ENCODE measurements at places on chromosomes 2 and 18.

DNA sequence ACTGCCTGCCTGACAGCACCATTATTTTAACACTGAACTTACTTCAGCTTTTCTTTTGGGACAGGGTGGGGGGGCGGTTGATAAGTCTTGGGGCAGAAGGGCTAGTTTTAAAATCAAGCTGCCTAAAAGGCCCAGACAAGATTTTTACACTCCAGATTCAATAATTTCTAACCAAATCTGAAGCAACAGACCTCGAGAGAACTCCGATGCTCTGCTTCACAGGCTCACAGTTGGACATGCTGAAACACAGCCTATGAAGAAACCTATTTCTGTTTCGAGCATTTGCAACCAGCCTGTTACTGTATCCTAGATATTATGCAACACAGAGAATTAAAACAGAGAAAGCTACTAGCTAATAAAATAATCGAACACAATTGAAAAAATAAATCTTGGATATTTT lies 1.3 kb upstream of the MYT1L start:
- DNase-seq: no peak

DNA sequence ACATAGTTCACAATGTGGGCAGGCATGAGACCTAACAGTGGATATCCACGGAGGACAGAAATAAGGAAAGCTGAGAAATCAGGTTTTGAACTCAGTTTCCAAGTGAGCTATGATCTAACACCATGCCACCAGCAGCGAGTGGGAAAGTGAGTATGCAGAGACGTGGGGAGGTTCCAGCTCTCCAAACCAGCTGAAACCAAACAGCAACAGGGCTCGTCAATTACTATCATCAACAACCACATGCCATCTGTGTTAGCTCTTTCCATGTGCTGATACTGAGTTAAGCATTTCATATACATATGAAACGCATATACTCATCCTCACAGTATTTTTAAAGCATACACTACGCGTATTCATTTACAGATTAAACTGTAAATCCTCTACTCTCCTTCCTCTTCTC lies 172.4 kb downstream of the ZNF516 start:
- no peak for DNase-seq

- peak; percentile 87 for DNase-seq
Measured at GRCh38 chr2:84427235-84428138, 31.6 kb downstream of the SUCLG1 start.

- peak; percentile 81 for DNase-seq
Measured at GRCh38 chr2:10935953-10936942, 24.5 kb downstream of the KCNF1 start.

GRCh38 chr2:168311261-168311910 lies 64.0 kb upstream of the STK39 start:
- no peak for DNase-seq

- DNase-seq: peak; percentile 24
Measured at GRCh38 chr2:205427112-205427511, 255.2 kb upstream of the NRP2 start.

GRCh38 chr2:104582471-104582870 lies 271.4 kb upstream of the POU3F3 start:
- DNase-seq: no peak

DNA sequence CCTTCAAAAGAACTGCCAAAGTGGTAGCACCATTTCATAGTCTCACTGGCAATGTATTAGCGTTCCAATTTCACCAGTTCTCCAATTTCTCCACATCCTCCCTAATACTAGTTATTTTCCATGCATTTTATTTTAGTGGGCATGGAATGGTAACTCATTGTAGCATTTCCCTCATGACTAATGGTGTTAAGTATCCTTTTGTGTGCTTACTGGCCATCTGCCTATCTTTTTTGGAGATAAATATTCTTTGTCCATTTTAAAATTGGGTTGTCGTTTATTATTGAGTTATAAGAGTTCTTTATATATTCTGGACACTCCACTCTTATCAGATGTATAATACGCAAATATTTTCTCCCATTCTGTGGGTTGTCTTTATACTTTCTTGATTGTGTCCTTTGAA lies 107.1 kb downstream of the THADA start:
- DNase-seq: no peak

DNA sequence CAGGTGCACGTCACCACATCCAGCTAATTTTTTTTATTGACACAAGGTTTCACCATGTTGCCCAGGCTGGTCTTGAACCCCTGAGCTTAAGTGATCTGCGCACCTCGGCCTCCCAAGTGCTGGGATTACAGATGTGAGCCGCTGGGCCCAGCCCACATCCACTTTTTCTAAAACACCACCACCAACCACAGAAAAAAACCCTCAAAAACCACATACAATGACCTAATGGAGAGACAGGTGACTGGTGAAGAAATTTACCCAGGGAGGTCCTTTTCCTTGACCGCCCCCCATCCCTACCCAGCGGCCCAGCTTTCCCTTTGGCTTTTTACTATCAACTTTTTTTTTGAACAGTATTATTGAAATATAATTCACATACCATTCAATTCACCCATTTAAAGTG lies 47.9 kb downstream of the CACNB4 start:
- DNase-seq: no peak

GRCh38 chr2:33927756-33928155 lies 328.7 kb upstream of the FAM98A start:
- DNase-seq: no peak

- DNase-seq: peak; percentile 18
Measured at GRCh38 chr2:181828122-181828705, 63.3 kb upstream of the ITPRID2 start.
